ENCODE measurements at places on chromosomes 7 and 10.

DNA sequence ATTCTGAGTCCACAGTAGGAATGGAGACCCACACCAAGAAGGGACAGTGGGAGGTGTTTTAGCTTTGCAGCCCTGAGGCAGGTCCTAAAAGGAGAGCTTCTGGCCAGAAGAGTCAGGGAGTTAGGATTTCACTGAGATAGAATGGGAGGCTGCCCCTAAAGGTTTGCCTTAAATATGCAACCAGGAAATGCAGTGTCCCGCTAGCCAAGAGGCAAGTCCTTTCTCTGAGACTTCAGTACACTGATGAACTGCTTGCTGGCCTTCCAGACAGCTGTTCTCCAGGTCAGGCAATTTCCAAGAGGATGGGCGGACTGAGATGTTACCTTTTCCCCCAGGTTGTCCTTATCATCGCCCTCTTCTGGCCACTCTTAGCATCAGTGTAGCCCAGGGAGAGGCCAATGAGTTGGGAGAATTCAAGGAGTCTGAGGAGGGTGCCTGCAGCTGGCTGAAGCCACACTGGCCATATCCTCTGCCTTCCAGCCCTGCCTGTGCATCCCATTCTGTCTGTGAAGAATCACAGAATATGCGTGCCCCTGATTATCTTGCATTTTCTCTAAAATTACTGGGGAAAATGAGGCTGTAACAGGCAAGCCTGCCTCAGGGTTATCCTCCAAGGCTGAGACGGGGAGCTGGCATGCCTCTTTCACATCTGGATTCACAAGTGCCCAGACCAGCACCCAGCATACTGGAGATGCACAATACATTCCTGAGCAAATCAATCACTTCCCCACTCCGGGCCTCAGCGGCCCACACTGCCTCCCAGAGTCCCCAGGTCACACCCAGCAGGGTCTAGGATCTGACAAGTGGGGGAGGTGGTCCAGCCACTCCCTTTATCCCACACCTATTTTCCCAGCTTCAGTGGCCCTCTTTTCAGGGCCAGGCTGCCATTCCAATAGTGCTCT lies 2.4 kb downstream of the TLL2 start:
- DNase-seq: no peak

DNA sequence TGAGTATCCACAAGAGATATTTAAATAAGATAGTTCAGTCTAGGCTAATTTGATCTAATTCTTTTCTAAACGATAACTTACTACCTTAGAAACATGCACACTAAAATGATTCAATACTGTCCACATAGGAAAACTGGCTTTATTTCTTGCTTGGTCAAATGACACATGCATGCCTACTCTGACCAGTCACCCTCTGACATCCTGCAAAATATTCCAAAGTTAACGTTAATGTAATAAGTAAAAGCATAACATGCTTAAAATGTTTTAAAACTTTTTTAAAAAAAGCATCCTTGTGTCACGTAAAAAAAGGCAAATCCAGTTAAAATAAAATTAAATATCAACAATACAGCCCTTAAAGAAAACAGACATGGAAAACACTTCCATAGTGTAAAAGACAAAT lies 70.2 kb downstream of the UBE2H start:
- DNase-seq: peak; percentile 43

- DNase-seq: no peak
Observed at GRCh38 chr7:31767686-31768358, 80.8 kb downstream of the PPP1R17 start.

DNA sequence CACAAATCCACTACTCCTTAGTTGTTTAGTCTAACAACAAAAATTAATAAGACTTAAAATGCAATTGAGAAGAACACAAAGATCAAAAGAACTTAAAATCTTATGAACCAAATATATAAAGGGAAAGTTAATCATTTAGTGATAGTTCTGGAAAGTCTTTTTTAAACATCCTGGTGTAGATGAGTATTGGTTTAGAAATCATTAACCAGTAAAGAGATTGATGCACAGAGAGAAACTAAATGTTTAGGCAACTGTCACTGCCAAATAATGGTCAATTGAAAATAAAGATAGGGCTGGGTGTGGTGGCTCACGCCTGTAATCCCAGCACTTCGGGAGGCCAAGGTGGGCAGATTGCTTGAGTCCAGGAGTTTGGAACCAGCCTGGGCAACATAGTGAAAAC lies 44.9 kb downstream of the SP8 start:
- DNase-seq: no peak

- no peak for DNase-seq
Observed at GRCh38 chr10:96299383-96299782, 4.9 kb upstream of the DNTT start.
